ENCODE measurements at places on chromosomes 2 and 18.

DNA sequence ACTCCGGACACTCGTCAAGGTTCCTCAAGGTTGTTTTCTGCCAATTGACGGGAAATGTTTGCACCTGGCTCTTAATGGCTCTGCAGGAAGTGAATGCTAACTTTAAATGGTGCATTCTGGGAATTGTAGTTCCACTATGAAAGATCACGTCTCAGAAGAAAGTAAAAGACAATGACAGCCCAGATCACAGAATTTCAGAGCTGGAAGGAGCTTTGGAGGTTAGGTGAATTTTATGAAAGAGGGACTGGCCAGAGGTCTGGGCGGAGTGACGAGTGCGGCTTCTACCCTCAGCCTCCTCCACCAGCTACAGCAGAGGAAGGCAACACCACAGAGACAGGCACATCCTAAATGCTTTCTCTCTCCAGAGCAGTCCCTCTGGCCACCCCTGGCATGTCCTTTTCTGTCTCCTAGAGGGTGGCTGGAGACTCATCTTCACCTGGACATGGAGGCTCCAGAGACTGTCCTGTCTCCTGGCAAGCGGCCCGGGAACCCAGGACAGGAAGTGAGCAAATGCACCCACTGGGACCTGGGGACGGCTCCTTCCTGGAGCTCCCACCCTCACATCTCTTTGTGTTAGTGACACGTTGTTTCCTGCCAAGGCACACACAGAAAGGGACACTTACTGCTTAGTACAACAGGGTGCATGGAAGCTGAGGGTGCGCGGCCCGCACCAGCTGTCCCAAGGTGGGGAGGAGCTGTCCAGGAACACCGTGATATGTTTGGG lies 19.4 kb downstream of the THAP4 start:
- no peak for DNase-seq

GRCh38 chr2:9391961-9392720 lies 31.2 kb downstream of the ITGB1BP1 start:
- no peak for DNase-seq

- no peak for DNase-seq
Observed at GRCh38 chr2:59824314-59824713, 729.1 kb downstream of the BCL11A start.

DNA sequence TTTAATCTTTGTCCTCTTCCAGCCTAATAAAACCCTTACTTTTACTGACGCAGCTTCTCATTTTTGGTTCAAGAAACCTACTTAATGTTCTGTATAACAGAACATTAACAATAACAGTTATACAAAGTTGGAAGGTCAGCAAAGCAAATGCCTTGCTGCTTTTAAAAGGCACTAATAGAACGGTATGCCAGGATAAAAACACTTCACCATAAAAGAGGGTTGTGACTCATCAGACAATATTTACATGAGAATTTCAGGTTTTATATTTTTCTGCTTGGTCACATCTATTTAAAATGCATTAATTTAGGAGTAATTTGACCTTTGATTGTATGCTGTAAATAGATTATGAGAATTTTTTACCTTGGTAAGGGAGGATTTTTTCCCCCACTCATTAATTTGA lies 3.0 kb downstream of the KLHL41 start:
- no peak for DNase-seq

- DNase-seq: no peak
Observed at GRCh38 chr18:46750626-46751025, 6.2 kb downstream of the ST8SIA5 start.

GRCh38 chr2:222358876-222359275 lies 60.1 kb upstream of the PAX3 start:
- no peak for DNase-seq

DNA sequence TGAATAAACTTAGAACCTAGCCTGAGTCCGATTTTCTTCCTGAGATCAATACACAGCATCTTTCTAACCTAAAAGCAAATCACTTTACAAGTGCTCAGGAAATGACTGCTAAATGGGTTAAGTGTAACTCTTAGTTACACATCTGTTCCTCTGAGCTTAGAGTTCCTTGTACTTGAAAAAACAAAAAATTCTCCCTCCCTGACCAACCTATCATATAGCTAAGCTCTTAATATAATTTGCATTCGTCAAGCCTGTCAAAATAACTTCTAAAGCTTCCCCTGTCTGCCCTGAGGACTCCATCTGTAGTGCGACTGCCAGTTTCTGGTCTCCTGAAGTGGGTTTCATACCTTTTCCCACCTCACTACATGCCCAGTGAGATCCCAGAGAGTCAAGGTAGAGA lies 190.4 kb downstream of the NCK2 start:
- DNase-seq: no peak

DNA sequence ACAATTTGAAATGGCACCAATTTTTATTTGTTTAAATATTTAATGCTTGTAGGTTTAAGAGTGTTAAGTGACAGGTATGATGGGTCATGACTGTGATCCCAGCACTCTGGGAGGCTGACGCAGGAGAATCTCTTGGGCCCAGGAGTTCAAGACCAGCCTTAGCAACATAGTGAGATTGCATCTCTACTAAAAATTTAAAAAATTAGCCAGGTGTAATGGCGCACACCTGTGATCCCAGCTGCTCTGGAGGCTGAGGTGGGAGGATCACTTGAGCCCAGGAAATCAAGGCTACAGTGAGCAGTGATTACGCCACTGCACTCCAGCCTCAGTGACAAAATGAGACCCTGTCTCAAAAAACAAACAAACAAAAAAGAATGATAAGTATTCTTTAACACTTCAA lies 43.0 kb upstream of the CCDC68 start:
- no peak for DNase-seq

- DNase-seq: no peak
Observed at GRCh38 chr2:142944264-142944663, 66.8 kb downstream of the KYNU start.

- no peak for DNase-seq
Observed at GRCh38 chr2:199811346-199811745, 39.6 kb downstream of the FTCDNL1 start.

DNA sequence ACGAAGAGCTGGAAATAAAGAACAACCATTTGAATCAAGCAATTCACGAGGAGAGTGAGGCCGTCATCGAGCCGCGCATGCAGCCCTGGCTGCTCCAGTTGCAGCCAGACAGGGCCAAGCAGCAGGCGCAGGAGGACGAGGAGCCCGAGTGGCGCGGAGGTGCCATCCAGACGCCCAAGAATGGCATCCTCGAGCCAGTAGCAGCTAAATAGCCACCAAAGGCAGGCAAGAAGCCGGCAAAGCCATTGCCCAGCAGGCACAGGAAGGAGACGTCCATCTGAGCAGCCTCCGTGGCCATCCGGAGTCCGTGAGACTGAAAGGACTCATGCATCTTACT lies 8.9 kb upstream of the CHST10 start:
- no peak for DNase-seq
